ENCODE measurements at places on chromosomes 3 and 15. TPM values are rescaled to one million over a fixed set of nuclear protein-coding genes. Genes with fewer than 3 reads are reported as not detected.

- DNase-seq: no peak
These were observed 19.5 kb downstream of the ZXDC start for GRCh38 chr3:126456211-126456610.

DNA sequence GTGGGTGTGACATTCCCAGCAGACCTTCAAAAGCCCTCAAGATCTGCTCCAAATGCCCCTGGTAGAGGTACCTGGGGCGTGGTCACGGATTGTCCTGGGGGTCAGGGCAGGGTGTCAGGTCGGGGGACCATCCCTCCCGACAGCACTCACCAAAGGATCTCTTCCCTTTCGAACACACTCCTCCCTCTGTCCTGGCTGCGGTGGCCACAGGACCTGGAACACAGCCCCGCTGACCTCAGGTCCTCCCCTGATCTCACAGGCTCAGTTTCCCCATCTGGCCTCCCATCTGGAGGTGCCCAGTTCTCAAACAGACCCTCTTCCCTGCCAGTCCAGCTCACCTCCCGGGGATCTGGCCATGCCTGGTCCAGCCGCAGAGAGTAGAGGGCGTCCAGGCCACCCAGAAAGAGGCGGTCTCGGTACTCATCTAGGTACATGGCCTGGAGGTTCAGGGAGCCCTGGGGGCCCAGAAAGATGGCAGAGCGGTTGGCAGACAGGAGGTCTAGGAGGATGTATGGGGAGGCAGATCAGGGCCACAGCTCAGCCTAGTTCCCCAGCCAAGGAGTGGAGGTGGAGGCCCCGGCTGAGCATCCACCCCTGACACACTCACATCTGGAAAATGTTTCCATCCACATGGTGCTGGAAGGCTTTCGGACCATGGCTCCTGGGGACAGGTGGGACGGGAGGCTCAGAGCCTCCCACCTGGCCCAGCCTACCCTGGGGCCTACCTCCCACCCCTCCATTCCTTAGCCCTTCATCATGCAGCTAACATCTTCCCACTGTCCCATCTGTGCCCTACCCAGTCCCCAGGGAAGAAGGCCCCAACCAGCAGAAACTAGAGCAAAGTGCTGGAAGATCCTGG lies 2.3 kb downstream of the SEMA3G start:
- no peak for DNase-seq

DNA sequence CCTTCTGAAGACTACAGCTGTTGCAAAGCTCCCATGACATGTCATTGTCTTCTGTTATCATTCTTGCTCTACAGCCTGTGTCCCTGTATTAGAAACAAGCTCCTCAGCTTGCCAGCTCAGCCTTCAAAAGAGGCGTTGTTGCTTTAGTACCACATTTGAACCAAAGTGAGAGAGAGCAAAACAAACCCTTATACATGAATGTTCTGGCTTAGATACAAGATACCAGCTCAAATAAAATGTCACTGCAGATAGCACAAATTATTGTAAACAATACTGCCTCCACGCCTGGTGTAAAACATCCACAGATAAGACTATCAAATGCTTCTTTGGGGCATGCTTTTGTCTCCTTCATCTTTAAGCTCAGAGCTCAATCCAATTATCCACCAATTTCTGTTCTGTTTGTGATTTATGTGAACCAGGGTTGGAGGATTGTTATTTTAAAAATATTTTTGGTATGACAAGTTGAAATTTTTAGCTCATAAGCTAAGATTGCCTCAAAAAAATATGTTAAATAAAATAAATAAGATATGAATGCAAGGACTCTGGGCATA lies 403.6 kb upstream of the CDIN1 start:
- no peak for DNase-seq

DNA sequence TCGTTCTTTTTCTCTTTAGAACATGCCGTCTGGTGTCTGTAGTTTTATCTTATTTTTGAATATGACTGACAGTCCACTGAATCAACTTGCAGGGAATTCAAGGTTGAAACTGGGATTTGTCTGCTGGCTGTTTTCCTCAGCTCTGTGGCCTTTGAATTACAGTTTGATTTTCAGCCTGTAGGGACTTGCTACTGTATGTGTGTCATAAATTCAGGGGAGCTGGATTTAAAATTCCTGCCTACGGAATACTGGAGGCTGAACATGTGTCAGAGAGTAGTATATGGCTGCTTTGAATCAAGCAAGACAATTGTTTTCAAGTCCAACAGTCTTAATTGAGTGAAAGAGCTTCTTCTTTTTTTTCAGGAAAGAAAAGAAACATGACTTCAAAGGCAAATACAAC lies 33.9 kb downstream of the RARB start:
- no peak for DNase-seq

- no peak for DNase-seq
These were observed at the start of gene CTXND1 for GRCh38 chr15:80252121-80252518. CTXND1 (minus strand) TSS chr15:80252213; CDS start chr15:80201949, 50,264 bp downstream.

- no peak for DNase-seq
These were observed 107.1 kb upstream of the LINGO1 start for GRCh38 chr15:77739591-77740378.

GRCh38 chr15:81311752-81312464 lies 12.0 kb downstream of the STARD5 start:
- DNase-seq: no peak

DNA sequence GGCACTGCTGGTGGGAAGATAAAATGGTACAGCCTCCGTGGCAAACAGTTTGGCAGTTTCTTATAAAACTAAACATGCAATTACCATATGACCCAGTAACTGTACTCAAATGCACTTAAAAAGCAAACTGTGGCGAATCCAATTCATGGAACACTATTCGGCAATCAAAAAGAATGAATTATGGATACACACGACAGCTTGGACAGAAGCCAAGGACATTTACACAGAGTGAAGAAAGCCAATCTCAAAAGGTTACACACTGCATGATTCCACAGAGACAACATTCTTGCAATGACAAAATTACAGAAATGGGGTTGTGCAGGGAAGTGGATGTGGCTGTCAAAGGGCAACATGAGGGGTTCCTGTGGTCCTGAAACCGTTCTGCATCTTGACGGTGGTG lies 122.1 kb upstream of the IQSEC1 start:
- no peak for DNase-seq

DNA sequence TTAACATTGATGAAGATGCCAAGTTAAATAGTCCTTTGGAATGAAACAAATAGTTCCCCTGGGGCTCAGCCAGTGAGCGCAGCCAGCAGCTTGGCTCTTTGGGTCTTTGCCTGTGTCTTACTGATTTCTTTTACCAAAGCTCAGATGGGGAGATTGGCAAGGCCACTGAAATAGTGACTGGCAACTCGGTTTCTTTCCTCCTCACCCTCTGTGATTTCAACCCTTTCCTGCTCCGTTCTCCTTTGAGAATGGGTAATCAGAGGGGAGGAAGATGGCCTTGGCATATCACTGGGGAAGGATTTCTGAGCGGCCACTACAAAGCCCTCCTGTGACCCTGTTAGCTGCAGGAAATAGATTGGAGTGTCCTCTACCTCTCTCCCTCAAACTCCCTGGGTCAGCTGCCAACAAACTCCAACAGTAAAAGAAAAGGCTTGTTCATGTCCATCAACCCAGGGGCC lies 337.1 kb upstream of the LRRFIP2 start:
- no peak for DNase-seq

DNA sequence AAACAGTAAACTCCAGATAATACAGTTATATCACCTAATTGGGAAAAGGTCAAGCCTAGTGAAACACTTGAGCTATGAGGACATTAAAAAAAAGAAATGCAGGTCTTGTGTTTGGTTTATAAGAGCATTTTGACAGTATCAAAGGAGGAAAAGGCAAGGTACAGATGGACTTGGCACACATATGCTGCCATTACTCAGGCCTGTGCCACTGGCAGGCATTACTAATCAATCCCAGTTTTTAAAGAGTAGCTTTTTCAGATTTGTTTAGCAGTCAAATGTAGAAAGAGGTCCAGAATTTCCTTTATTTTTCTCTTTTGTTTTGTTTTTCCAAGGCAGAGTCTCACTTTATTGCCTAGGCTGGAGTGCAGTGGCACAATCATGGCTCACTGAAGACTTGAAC lies 38.9 kb downstream of the MDFIC2 start:
- no peak for DNase-seq

GRCh38 chr3:15099364-15100098 lies 583 bp upstream of the RBSN start:
- DNase-seq: no peak

MAN2C1 gene
- total RNA-seq: 127 TPM

SH2D7 gene
- not detected for total RNA-seq

PTX3 gene
- 2.1 TPM for total RNA-seq

OXSM gene
- 0.28 TPM for total RNA-seq
